Left renal pelvis (tissue), 4 donors: ENCODE measurements at places on chromosomes 13 and 19. TPM values are rescaled to one million over a fixed set of nuclear protein-coding genes. Genes with fewer than 3 reads are reported as not detected.

ZNF681 gene
- 5.7 TPM for polyA plus RNA-seq

FCAR gene
- polyA plus RNA-seq, result 0.23 TPM

CYP4F11 gene
- not detected for polyA plus RNA-seq

HIF3A gene
- polyA plus RNA-seq, result 66.4 TPM

LILRB5 gene
- polyA plus RNA-seq, result 10.9 TPM

PRTN3 gene
- polyA plus RNA-seq, result 0.59 TPM

ZNF442 gene
- 8.4 TPM for polyA plus RNA-seq

ERICH6B gene
- polyA plus RNA-seq, result 3.0 TPM

SPIB gene
- polyA plus RNA-seq, result 0.53 TPM

GNG7 gene
- 5.5 TPM for polyA plus RNA-seq

CYP4F12 gene
- 10.1 TPM for polyA plus RNA-seq

ATXN8OS gene
- 0.29 TPM for polyA plus RNA-seq

OVOL3 gene
- not detected for polyA plus RNA-seq

FPR3 gene
- 1.2 TPM for polyA plus RNA-seq

LYL1 gene
- polyA plus RNA-seq, result 3.5 TPM

ZNF625 gene
- polyA plus RNA-seq, result 6.8 TPM

CEACAM19 gene
- polyA plus RNA-seq, result 9.2 TPM

PSG6 gene
- polyA plus RNA-seq, result not detected

ZNF829 gene
- polyA plus RNA-seq, result 6.8 TPM

OR7A5 gene
- not detected for polyA plus RNA-seq

NAPSA gene
- 9.2 TPM for polyA plus RNA-seq

SIGLEC8 gene
- not detected for polyA plus RNA-seq

STX10 gene
- polyA plus RNA-seq, result 71.7 TPM

INSL3 gene
- polyA plus RNA-seq, result 0.40 TPM

PDX1 gene
- polyA plus RNA-seq, result not detected
